ENCODE measurements at places on chromosomes 2 and 18.

DNA sequence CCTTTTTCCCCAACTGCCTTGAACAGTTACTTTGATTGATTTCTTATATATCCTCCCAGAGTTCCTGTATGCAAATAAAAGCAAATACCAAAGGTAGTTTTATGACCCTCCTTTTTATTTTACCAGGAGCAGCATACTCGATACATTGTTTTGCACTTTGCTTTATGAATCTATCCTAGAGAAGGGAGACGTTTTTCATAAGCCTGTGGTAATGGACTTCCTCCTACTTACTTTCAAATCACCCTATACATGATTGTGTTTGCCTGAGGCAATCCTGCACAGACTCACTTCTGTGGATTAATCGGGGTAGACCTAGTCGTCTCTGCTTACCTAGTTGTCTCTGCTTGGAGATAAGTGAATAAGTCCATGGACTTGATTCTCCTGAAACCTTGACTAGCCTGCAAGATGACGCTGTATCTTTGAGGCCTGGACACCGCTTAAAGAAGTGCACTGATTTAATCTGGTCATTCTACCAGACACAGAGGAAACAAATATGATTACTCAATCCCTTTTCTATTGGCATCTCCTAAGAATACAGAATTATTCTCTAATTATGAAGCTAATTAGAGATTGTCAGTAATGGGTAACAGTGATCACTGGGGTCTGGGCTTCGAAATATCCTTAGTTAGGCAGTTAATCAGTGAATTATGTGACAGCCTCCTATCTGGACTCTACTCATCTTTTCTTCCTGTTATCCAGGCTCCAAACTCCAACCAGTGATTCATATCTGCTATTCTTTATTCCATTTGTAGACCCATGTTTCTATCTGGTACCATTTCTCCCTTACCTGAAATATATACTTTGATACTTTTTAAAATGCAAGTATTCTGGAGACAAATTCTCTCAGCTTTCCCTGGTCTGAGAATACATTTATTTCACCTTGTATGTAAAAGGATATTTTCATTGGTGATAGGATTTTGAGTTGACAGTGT, 447.4 kb upstream of the TRIB2 start:
- DNase-seq: no peak

GRCh38 chr2:173401716-173402326, 47.1 kb downstream of the CDCA7 start:
- no peak for DNase-seq

DNA sequence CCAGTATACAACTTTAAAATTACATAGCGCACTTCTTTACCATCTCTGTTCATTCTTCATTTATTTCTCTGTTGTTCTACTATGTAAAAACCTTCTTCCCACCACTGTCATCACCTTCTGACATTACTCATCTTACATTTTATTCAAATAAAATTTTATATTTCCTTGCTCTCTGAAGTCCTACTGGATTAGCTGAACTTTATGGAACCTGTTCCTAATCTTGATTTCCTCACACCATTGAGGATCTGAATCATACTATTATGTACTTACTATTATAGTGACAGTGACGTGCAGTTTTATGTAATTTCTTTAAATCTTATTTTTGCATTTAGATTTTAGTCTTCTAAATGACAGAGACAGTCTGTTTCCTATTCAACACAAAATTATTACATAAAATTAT, 98.3 kb downstream of the DYNAP start:
- DNase-seq: no peak

- DNase-seq: no peak
Observed at GRCh38 chr2:128690431-128690830, 371.8 kb upstream of the HS6ST1 start.

DNA sequence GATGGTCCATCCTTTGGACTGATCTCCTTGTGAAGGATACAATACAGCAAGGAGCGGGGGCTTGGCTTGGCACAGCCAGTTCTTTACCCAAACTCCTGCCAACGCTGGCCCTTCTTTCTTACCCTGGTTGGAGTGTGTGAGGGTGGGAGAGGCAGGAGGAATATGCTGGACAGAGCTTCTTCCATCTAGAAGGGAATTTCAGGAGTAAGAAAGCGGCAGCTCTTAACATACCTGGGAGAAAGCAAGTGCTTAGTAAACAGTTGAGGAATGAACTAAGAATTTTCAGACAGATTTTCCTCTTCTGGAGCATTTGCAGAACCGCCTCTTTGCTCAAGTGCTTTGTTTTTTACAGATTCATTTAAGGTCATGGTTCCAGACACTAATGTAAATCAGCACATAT, 72.8 kb downstream of the NEDD4L start:
- no peak for DNase-seq

DNA sequence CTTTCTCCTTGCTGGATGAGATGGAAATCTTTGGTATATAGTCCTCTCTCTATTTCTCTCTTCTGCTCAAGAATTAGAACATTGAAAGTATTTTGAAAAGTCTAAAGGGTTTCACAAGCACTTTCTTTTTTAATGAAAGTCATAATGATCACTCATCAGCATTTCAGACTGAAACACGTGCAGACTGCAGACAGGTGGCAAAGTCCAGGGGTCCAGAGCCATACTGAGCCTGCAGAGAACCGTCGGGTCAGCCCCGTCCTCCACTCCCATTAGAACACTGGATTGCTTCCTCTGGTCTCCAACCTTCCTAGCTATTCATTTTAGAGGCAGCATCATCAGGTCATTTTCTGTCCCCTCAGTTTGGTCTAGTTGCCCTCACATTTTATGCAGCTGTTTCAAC, 3.1 kb downstream of the TMEM247 start:
- DNase-seq: no peak

GRCh38 chr2:96170626-96171025, 25.4 kb upstream of the DUSP2 start:
- no peak for DNase-seq

GRCh38 chr18:78724214-78724914, 255.3 kb upstream of the SALL3 start:
- no peak for DNase-seq

GRCh38 chr2:61688369-61689334, 150.5 kb upstream of the XPO1 start:
- no peak for DNase-seq

- no peak for DNase-seq
Observed at GRCh38 chr2:180955101-180955500, 25.3 kb upstream of the UBE2E3 start.

GRCh38 chr2:73107211-73107926, 5.4 kb downstream of the RAB11FIP5 start:
- DNase-seq: no peak

GRCh38 chr2:109062145-109062858, 66.7 kb upstream of the SH3RF3 start:
- DNase-seq: no peak

DNA sequence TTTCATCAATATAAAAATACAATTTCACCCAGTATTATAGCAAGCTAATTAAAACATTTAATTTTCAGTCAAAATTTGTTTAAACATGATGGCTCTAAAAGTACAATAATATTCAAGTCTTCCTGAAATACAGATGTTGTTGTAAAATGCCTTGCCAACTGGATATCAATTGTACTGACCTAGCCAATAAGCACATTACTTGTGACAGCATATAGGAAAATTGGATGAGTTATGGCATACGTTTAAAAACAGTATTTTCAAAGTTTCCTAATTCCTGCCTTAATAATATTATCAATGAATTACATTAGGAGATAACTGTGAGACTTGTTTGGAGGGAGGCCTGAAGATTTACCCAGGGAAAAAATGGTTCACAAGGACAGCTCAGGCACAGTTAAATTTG, 336.9 kb upstream of the CDH20 start:
- DNase-seq: no peak

DNA sequence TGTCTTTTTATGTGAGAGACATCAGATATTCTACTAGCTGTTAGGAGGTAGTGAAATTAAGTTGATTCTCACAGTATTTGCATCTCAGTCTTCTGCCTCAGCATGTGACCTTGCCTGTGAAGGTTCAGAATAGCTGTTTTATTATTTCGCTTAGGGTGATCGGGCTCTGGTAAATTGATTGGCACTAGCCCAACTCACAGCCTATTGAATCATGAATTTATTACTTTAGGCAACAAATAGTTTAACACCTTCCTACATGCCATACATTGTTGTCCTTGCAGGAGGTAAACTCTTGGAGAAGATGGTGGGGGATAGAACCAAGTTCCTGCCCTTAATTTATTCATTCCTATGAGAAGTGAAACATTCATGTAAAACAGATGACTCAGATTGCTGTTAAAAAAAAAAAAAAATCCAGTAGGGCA, 101.9 kb downstream of the GPD2 start:
- DNase-seq: no peak

DNA sequence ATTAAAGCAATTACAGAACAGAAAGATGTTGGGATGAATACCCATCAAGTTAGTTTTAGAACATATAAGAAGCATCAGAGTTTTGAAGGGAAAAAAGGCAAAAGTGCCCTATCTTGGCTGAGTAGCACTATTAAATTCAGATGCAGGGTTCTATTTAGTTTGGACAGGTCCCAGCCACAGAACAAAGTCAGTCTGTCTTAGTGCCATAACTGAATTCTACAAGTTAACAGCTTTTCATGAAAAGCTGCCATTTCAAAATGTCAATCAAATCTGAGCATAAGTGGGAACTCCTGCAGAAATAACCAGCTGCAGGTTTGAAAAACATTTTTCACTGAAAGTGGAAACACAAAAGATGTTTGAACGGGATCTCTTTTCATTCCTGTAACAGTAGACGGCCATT, 160.4 kb downstream of the SRBD1 start:
- no peak for DNase-seq

DNA sequence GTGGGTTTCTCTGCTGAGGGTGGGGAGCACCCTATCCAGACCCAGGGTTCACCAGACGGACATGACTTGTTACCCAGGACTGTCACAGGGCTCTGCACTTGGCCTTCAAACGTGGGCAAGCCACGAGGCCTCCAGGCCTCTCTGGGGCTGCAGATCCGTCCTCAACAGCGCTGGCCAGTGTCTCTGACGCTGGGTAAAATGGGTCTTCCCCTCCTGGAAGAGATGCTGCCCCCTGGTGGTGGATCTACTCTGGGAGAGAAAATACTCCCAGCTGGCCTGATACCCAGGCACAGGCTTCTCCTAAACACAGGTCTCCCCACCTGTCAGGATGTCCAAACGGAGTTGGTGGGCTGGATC, 3.7 kb downstream of the GPR17 start:
- peak; percentile 90 for DNase-seq

- DNase-seq: no peak
Observed at GRCh38 chr2:99422599-99422998, 67.2 kb downstream of the REV1 start.

DNA sequence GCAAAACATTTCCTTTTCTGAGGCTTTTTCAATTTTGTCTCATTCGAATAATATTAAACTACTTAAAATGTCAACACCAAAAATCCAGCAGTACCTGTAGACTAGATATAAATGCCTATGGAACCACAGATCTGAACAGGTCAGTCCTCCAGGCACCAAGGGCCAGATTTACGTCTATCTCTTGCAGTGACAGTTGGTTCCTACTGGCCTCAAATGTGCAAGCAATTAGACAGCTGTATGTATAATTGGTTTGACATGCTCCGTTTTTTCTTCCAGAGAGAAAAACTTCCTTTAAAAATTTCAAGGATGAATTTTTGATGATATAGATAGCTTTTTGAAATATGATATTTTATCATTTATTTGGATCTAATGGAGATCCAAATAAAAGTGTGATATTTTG, 443.8 kb upstream of the POU3F3 start:
- no peak for DNase-seq

DNA sequence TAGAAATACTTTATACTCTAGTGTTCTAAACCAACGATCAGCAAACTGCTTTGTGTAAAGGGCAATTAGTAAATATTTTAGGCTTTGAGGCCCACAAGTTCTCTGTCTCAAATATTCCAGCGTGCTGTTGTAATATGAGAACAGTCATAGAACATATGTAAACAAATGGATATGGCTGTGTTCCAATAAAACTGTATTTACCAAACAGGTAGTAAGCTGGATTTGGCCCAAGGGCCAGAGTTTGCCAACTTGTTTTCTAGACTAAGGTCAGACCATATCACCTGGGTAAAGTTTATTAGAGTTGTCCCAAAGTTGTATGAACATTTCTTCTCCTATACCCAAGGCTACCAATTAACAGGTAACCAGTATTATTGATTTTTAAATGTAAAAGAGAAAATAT, 303.2 kb upstream of the MC4R start:
- no peak for DNase-seq

GRCh38 chr2:242075696-242076095, 206.2 kb downstream of the RTP5 start:
- no peak for DNase-seq

DNA sequence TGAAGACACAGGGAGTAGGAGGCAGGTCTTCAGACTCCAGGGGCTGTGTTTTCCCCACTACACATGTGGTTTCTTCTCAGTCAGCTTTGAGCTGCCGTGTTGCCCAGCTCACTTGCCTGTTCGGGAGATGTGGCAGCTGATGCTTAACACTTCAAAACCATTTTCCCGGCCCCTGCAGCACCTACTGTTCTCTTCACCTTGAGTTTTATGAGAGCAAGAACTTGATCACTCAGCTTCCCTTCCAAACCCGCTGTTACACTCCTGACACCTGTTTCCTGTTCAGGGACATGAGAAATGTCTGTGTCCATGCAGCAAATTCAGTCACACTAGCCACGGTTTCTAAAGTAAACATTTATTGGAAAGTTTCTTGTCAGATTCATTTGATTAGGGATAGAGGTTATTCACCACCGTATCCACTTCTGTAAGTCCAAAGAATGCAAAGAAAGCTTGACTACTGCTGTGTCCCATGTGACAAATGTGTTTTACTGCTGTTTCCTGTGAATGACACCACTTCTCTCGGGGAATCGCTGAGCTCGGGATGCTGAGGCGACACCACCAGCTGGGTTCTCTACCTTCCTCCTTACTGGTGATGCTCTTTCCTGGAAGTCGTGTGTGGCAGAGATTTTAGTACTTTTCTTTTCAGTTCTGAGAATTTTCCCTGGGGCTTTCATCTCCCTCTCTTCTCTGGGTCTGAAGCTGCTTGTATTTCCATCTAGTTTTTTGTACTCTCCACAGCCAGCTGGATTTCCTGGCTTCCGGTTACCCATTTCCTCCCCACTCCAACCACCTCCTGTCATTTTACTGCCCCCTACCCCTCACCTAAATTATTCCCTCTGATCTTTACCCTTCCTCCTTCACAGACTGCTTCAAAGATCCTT, 91.7 kb downstream of the KLF7 start:
- DNase-seq: no peak

- no peak for DNase-seq
Observed at GRCh38 chr2:182951948-182952663, 85.7 kb upstream of the FRZB start.

- peak; percentile 38 for DNase-seq
Observed at GRCh38 chr2:10300997-10301940, 1.4 kb upstream of the HPCAL1 start.

GRCh38 chr18:13810950-13811485, 12.9 kb upstream of the MC5R start:
- no peak for DNase-seq

DNA sequence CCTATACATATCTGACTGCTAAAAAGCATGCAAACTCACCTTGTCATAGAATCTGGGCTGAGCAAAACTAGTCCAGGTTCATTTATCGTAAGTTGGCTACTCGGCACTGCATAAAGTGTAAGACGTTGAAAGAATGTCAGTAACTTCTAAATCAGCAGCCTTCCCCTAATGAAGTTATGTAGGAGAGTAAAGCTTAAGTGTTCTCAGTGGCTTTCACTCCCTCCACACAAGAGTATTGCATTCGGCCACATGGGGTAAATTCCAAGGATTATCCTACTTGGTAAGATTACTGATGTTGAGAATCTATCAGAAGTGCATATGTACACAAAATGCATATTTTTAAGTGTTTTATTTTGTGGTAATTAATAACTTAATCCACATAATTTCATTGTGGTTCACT, 130.1 kb downstream of the LCLAT1 start:
- no peak for DNase-seq

- DNase-seq: no peak
Observed at GRCh38 chr2:224722770-224723169, 6.6 kb upstream of the CCDC195 start.

All from stimulated activated naive CD4-positive, alpha-beta T cell (primary cell).